HFFc6 (cell line): ENCODE measurements at places on chromosomes 16 and 17. TPM values are rescaled to one million over a fixed set of nuclear protein-coding genes. Genes with fewer than 3 reads are reported as not detected.

ABCA8 gene
- total RNA-seq: 0.21 to 0.33 TPM in 2 of 3 replicates, not detected in the other

NR1D1 gene
- total RNA-seq: 10.9 to 16.9 TPM (median 14.9 TPM) in 3 replicates

CCDC154 gene
- 0.20 to 0.31 TPM (median 0.21 TPM) in 3 replicates for total RNA-seq

HSD11B2 gene
- not detected in 2 replicates for total RNA-seq

LGALS9C gene
- total RNA-seq: 0.17 TPM in 1 of 3 replicates, not detected in the others

LHX1 gene
- total RNA-seq: not detected in 3 replicates

TP53TG3 gene
- total RNA-seq: not detected in 3 replicates

CMTM4 gene
- total RNA-seq: 17.3 to 21.4 TPM (median 19.9 TPM) in 3 replicates

ANKFY1 gene
- total RNA-seq: 37.1 and 37.4 TPM in 2 replicates

RGS11 gene
- total RNA-seq: 1.9 to 3.1 TPM (median 2.2 TPM) in 3 replicates

KNOP1 gene
- 13.2 to 17.9 TPM (median 16.2 TPM) in 3 replicates for total RNA-seq

MT3 gene
- not detected in 3 replicates for total RNA-seq

SCIMP gene
- not detected in 3 replicates for total RNA-seq

CRHR1 gene
- not detected in 3 replicates for total RNA-seq

HID1 gene
- 0.13 to 1.0 TPM (median 0.76 TPM) in 3 replicates for total RNA-seq
